ENCODE measurements at places on chromosomes 11 and 22.
A peak's percentile ranks its signal among the peaks of the same experiment; 100 is the strongest.

DNA sequence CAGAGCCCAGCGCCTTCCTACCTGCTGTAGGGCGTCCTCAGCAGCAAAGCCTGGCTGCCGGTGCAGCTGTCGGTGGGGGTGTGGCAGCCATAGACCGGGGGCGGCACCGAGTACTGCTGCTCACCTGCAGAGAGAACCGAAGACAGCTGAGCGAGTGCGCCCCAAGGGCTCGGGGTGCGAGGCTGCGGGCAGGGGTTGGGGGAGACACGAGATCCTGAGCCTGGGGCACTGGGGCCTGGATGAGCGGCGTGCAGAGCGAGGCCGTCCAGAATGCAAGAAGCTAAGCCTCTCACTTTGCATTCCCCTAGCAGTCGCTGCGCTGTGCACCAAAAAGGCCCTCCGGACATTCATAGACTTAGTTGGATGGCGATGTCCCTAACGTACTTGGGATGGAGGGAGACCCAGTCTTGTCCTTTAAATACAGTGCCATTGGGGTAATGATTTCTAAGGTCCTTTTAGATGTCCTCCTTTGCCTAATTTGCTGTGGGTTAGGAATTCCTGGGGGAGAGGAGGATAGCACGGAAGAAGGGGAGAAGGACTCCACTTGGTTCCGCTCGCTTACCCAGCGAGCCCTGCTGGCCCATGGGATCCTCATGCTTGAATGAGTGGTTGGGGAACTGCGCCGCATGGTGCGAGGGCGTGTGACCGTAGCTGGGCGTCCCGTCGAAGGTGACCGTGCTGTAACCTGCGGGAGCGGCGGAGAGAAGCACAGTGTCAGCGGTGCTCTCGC lies 7.2 kb downstream of the WT1 start:
- no peak for DNase-seq

GRCh38 chr11:34613552-34614056 lies 7.3 kb upstream of the EHF start:
- no peak for DNase-seq

GRCh38 chr11:108965306-108966001 lies 300.6 kb downstream of the DDX10 start:
- DNase-seq, result no peak

GRCh38 chr22:38062791-38063190 lies 5.6 kb downstream of the PICK1 start:
- DNase-seq, result peak; percentile 23

DNA sequence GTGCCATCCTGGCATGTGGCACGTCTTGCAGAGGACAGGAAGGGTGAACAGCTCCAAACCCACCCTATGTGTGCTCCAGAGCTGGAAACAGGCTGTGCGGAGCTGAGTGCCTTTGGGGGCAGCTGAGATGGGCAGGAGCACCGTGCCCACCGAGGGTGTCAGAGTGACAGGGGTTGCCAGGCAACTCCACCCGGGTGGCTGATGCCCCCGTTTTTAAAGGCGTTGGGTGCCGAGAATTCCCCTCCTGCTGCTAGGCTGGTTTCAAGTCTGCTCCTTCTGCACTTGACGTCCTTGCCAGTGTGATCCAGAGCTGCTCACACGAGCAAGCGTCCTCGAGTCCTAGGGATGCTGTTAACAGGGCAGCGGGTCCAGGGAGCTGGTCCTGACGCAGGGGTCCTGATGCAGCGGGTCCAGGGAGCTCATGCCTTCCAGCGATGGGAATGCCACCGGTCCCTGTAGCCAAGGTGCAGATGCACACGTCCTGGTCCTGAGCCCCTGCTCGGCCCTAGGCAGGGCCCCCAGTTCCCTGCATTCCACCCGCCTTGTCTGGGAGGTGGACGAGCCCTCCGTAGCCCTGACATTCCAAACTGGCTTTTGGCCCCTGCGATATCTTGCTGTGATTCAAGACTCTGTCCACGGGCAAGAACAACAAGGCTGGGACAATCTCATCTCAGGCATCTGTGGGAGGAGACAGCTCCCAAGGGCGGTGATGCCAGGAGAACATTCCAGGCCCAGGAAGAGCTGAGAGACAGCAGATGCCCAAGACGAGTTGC lies 4.9 kb downstream of the KCNQ1 start:
- DNase-seq, result no peak

GRCh38 chr11:65954771-65955170 lies 6.8 kb upstream of the SART1 start:
- DNase-seq, result no peak

DNA sequence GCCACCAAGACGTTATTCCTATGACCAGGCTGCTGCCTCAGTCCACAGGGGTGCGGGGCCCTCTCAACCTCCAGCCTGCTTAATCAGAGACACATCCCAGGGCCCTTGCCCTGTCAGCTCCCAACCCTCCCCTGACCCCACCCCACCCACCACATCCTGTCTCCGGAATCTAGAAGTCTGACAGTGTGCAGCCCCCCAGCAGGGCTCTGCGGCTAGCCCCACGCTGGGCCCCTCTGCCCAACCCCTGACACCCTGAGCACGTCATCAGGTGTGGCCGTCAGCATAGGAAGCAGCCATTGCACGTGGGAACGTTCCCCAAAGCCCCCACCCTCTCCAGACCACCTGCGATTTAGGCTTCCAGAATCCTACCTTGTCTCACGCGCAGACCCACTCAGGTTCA lies 34.3 kb upstream of the IGSF9B start:
- no peak for DNase-seq

DNA sequence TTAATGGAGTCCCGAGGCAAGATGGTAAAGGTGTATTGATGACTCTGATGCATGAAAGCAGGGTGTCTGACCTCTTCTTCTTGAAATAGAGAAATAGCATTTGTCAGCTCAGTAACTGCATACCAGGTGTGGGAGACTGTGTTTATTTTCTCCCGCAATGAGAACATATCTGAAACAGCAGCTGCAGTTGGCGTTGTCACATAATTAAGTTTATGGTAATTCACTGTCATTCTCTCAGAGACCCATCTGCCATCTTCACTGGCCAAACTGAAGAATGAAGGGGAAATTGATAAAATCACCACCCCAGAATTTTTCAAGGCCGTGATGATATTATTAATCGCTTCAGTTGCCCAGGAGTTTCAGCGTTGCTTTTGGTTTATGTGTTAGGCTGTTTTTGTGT lies 20.1 kb upstream of the MCHR1 start:
- no peak for DNase-seq
